ENCODE measurements at places on chromosomes 13 and 19.
A peak's percentile ranks its signal among the peaks of the same experiment; 100 is the strongest.

GRCh38 chr13:35347679-35348205 lies 128.7 kb downstream of the MAB21L1 start:
- DNase-seq = no peak

GRCh38 chr19:6613711-6614110 lies 22.8 kb upstream of the CD70 start:
- no peak for DNase-seq

DNA sequence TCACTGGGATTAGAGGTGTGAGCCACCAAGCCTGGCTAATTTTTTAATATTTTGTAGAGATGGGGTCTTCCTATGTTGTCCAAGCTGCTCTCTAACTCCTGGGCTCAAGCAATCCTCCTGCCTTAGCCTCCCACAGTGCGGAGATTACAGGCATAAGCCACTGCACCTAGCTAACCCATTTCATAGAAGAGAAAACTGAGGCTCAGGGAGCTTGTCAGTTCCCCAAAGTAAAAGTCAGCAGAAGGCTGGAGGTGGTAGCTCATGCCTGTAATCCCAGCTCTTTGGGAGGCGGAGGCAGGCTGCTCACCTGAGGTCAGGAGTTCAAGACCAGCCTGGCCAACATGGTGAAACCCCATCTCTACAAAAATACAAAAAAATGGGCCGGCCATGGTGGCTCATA lies 8.8 kb upstream of the HOMER3 start:
- no peak for DNase-seq

DNA sequence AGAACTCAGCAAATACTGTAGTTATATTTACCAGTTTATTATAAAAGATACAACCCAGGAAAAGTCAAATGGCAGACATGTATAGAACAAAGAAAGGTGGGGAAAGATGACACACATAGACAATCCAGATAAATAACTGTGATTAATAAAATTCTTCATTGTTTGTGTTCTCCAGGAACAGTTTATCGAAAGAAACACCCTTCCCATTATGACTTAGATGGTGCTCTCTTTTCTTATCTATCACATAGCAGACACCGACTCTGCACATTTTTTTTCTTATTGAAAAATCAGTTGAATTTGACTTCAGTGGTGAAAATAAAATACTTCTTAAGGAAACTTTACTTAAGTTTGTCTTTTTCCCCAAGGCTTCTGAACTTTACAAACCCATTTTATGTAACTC lies 6.2 kb downstream of the ZNF708 start:
- no peak for DNase-seq

GRCh38 chr19:46349311-46349993 lies 2.6 kb downstream of the PPP5C start:
- no peak for DNase-seq

- peak; percentile 50 for DNase-seq
Measured at GRCh38 chr19:46697204-46697960, 19.5 kb downstream of the PRKD2 start.

GRCh38 chr19:46317339-46317738 lies 20.5 kb downstream of the HIF3A start:
- no peak for DNase-seq

DNA sequence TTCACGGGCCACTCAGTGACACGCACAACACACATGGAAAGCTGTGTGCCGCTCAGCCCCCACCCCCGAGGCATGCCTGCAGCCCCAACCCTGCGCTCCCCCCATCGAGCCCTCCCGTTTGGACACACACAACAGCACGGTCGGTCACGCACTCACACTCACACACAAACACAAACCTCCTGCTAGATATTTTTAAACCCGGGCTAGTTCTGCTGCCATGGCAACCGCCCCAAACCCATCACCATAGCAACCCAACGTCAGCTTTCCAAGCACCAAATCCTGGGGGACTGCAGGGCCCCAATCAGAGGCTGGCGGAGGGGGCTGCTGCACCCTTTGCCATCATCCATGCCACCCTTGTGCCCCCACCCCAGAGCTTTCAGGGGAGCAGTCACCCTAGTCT lies 2.5 kb upstream of the NOVA2 start:
- no peak for DNase-seq
